ENCODE measurements at places on chromosomes 1 and 21. TPM values are rescaled to one million over a fixed set of nuclear protein-coding genes. Genes with fewer than 3 reads are reported as not detected.

GRCh38 chr1:16145662-16146278 lies 10.1 kb downstream of the EPHA2 start:
- peaks cover 2% of the 10 kb centered on the region for H3K4me1 ChIP-seq
- no peak overlapping the region for H3K27ac ChIP-seq
- peaks cover 7% of the 10 kb centered on the region for H3K27me3 ChIP-seq
- DNase-seq, result no peak

GRCh38 chr21:34946385-34946840 lies 102.7 kb downstream of the RUNX1 start:
- peak overlapping the region; percentile 27 for H3K27ac ChIP-seq
- H3K4me1 ChIP-seq, result peaks cover 79% of the 10 kb centered on the region
- no peak overlapping the region for H3K4me3 ChIP-seq
- peaks cover 24% of the 10 kb centered on the region for H3K36me3 ChIP-seq
- no peak for DNase-seq

DNA sequence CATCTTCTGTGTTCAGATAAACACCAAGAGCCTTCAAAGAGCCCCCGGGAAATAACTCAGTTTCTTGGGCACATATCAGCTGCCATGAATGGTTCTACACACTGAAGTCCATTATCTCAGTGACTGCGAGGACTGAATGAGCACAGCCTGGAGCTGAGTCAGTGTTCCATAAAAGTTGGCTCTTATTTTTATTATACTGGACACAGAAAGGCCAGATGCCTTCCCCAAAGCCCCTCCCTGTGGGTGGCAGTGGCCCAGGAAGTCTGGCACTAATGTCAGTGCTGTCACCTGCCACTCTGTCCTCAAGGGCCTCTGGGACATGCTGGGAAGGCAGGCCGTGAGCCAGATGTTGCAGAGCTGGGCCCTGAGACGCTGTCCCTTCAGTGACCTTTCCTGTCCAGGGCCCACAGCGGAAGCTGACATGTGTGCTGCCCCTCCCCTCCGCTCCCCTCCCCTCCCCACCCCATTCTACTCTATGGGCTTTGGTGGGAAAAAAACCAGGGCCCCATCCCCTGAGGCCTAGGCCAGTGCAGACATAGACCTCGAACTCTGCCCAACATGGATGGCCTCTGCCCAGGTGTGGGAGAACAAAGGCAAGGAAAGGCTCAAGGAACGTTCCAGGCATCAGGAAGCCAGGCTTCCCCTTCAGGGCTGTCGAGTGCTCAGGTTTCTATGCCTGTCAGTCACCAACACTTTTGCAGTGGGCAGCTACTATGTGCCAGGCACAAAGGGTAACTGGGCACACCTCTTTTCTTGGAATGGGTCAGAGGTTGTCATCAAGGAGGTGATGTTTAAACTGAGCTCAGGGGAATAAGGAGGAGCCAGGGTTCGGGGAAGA lies 22.4 kb upstream of the NPPB start:
- no peaks in the 10 kb centered on the region for H3K36me3 ChIP-seq
- H3K4me3 ChIP-seq, result no peak overlapping the region
- H3K27me3 ChIP-seq, result peaks cover 2% of the 10 kb centered on the region
- no peak for DNase-seq
- H3K27ac ChIP-seq, result no peak overlapping the region

- H3K27me3 ChIP-seq, result no peaks in the 10 kb centered on the region
- H3K36me3 ChIP-seq, result peaks cover 24% of the 10 kb centered on the region
Observed at GRCh38 chr1:235483090-235483489, 21.2 kb downstream of the B3GALNT2 start.

DNA sequence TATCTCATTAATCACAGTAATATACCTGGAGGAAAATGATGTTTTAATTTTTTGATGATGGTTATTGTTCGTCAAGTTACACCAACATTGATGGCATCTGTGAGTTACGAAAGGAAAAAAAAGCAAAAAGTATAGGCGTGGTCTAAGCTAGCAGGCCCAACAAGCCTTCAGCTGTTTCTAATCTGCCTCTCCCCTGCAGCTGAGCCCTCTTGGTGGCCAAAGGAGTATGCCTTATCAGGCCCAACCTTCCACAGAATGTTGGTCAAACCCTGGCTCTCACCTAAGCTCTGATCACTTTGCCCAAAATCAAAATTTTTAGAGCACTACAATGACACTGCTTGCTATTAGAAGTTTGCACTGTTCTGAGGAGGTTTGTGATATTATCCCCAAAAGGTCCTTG lies 4.9 kb downstream of the C1orf105 start:
- DNase-seq, result no peak
- no peak overlapping the region for H3K27ac ChIP-seq
- no peaks in the 10 kb centered on the region for H3K27me3 ChIP-seq
- H3K4me3 ChIP-seq, result no peak overlapping the region
- H3K36me3 ChIP-seq, result peaks cover 4% of the 10 kb centered on the region
- H3K4me1 ChIP-seq, result peaks cover 10% of the 10 kb centered on the region

DNA sequence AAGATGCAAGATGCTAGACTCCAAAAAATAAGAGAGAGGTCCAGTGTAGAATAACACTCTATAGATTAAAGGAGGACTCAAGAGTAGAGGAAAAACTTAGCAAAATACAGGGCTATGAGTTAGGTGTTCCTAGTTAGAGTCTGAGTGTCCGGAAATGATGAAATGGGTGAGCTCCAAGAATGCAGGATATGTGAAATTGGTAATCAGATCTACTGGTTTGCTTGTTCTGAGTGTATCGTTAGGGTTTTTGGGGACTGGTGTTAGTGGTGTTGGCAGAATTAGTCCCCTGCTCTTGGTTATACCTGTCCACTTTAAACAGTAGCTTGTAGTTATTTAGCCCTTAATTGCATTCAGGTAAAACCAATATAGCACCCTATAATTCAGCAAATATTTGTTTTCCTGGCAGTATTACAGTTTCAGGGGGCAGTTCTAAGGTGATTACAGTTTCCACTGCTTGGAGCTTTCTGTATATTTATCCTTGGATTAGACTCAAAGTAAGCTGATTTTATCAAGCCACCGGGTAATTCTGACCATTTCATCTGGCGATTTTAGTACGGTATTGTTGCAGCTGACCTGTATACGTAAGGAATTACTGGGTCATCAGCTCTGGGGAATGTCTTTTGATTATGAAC lies 332.7 kb downstream of the CHRM3 start:
- peak overlapping the region; percentile 97 for H3K27ac ChIP-seq
- H3K4me1 ChIP-seq, result peaks cover 24% of the 10 kb centered on the region
- H3K4me3 ChIP-seq, result no peak overlapping the region
- no peaks in the 10 kb centered on the region for H3K27me3 ChIP-seq
- DNase-seq, result peak; percentile 50

- DNase-seq, result no peak
- no peak overlapping the region for H3K4me3 ChIP-seq
- H3K4me1 ChIP-seq, result peaks cover 28% of the 10 kb centered on the region
- no peaks in the 10 kb centered on the region for H3K27me3 ChIP-seq
- H3K27ac ChIP-seq, result no peak overlapping the region
Observed at GRCh38 chr1:204476563-204476962, 18.0 kb downstream of the PIK3C2B start.

DNA sequence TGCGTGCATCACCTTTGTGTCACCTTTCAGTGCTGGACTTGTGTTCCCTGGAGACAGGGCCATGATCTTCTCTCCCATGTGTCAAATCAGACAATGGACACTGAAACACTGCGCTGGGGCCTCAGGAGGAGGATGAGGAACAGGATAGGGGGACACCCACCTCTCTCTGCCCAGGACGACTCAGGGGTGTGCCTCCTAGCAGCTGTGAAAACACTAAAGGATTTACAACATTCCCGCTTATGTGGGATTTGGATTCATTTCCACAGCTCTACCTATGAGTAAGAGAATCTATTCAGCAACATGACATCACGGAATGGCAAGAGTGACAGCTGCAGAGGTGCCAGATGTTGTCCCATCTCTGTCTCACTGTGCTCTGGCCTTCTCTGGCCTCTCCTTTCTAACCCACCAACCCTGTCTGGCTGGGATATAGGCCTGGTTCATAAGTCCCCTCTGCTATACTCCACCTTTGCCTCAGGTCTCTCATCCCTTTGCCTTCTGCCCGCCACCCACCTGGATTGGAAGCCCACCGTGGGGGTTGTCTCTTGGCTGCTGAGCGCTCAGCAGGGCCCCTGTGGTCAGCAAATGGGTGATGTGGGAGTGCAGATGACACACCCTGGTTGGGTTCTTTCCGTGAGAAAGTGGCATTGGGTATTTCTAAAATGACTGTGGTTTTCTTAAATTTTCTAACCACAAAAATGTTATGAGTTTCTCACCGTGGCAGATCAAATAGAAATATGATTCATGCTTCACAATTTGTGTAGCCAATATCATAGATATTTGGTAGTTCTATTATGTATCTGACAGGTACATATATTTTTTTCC lies 47.1 kb upstream of the TLR5 start:
- H3K27me3 ChIP-seq, result peaks cover 18% of the 10 kb centered on the region
- peak overlapping the region; percentile 19 for H3K4me3 ChIP-seq
- H3K27ac ChIP-seq, result peak overlapping the region; percentile 26
- peak; percentile 60 for DNase-seq
- no peaks in the 10 kb centered on the region for H3K36me3 ChIP-seq
- H3K4me1 ChIP-seq, result peaks cover 33% of the 10 kb centered on the region

Gene ARID4B
- 47.3 TPM for total RNA-seq

DNA sequence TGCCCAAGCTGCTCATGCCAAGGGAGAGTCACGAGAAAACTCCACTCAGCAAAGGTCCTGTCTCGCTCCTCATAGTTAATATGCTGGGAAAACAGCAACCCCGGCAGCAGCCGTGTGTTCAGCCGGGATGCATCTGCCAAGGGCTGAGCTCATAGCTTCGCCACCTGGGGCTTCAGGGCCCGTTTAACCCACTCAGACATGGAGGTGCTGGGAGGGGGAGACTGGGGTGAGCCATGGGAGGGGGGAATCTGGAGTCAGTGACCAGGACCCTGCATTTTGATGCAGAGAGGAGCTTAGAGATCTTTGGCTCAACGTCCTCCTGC lies 283.4 kb downstream of the PTPRU start:
- DNase-seq, result no peak
- H3K4me3 ChIP-seq, result no peak overlapping the region
- no peaks in the 10 kb centered on the region for H3K27me3 ChIP-seq
- no peak overlapping the region for H3K27ac ChIP-seq

Gene GJC2
- 0.40 TPM for total RNA-seq

DNA sequence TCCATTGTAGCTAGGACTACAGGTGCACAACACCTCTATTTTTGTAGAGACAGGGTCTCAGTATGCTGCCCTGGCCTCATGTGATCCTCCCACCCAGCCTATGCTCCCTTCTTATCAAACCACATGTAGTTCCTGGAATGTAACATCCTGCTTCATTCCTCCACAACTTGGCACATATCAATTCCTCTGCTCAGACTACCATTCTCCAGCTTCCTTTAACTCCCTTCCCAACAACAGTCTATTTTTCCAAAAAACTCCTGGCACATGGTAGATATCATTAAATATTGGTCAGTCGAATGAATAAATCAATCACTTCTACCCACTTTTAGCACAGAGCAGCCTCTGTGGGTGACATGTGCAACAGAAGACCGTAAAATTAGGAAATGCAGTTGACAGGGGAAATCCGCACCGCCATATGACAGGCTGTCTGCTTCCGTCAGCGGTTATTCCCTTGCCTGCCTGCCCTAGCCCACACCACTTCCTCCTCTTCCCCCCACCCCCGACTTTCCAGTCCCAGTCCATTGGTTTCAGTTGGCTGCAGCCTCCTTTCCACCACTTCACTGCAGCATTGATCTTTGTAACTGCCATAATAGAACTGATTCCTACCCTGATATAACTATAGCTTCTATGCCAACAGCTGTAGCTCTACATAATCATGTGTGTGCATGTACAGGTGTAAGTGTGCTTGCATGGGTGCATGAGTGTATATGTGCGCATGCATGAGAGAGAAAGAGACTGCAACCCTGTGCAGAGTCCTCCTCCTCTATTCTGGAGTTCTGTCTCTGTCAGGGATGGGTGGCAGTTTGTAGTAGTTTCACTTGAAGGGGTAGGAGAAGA lies 6.8 kb upstream of the AKR1A1 start:
- no peaks in the 10 kb centered on the region for H3K27me3 ChIP-seq
- DNase-seq, result peak; percentile 73
- no peaks in the 10 kb centered on the region for H3K36me3 ChIP-seq

GRCh38 chr1:186615332-186615731 lies 64.9 kb downstream of the PTGS2 start:
- peaks cover 41% of the 10 kb centered on the region for H3K4me1 ChIP-seq
- H3K36me3 ChIP-seq, result peaks cover 2% of the 10 kb centered on the region
- peak overlapping the region; percentile 9 for H3K4me3 ChIP-seq

Gene OR2T2
- total RNA-seq, result not detected

DNA sequence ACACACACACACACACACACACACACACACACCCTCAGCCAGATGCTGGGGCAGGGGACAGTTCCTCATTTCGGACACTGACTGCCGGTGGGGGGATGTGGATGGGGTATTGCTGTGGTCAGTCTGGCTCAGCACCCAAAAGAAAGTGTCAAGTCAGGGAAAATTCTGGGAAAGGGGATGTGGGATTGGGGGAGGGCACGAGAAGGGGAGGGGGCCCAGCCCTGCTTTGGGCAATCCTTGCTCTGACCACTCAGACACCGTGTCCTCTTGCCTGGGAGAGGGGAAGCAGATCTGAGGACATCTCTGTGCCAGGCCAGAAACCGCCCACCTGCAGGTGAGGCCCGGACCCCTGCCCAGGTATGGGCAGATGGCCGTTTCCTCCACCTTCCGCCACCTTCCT lies at the start of gene C1QC:
Gene C1QC, plus strand, starts transcription at position 253 of the 400 bp plus-strand sequence. CDS start 391 bp downstream, outside the sequence.
- H3K27ac ChIP-seq, result no peak within 1 kb of the TSS
- DNase-seq, result no peak
- no peaks in the 10 kb centered on the region for H3K4me1 ChIP-seq
- no peaks in the 10 kb centered on the region for H3K36me3 ChIP-seq
- H3K27me3 ChIP-seq, result no peaks in the 10 kb centered on the region

DNA sequence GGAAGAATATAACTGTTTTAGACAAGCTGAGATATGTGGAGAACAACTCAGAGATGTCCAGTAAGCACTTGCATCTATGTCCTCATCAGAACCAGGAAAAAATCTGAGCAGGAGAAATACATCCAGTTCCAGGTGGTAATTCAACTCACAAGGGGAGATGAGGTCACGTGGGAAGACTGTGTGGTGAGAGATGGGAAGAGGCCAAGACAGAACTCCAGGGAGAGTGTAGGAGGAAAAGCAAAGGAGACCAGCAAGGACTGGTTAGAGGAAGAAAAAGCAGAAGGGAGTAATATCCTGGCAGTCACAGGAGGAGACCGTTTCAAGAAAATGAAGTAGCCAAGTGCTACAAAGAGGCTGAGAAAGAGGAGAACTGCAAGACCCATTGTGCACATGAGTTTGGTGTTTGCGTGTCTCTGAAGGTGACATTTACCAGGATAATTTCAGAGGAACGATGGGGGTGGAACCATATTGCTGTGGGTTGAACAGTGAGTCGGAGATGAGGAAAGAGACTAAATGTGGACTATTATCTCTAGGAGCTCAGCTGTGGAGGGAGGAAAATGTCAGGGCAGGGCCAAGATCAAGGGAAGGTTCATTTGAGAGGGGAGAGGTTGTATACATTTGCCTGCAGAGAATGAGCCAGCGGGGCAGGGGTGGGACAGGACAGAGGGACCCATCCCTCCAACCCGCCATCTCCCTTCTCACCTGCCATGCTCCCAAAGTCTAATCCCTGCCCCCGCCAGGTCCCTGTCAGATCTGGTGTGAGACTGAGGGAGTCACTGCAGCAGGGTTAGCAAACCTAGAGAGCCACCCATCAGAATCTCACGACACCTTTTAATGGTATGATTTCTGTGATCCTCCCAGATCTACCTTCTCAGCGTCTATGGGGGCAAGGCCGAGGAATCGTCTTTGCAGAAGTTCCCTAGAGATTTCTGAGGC lies 24.9 kb downstream of the SUSD4 start:
- no peak overlapping the region for H3K4me3 ChIP-seq
- H3K27ac ChIP-seq, result no peak overlapping the region
- H3K4me1 ChIP-seq, result no peaks in the 10 kb centered on the region
- no peak for DNase-seq

- no peak overlapping the region for H3K27ac ChIP-seq
- no peaks in the 10 kb centered on the region for H3K27me3 ChIP-seq
- H3K4me3 ChIP-seq, result no peak overlapping the region
Observed at GRCh38 chr1:161784968-161785367, 18.8 kb downstream of the ATF6 start.

All from activated CD4-positive, alpha-beta T cell treated with anti-CD3 and anti-CD28 coated beads, Interleukin-2, amount 10 ng/mL, durations not matched to agents 7 days and 5 days (primary cell).